ENCODE measurements at places on chromosomes 16 and 17. TPM values are rescaled to one million over a fixed set of nuclear protein-coding genes. Genes with fewer than 3 reads are reported as not detected.

DNA sequence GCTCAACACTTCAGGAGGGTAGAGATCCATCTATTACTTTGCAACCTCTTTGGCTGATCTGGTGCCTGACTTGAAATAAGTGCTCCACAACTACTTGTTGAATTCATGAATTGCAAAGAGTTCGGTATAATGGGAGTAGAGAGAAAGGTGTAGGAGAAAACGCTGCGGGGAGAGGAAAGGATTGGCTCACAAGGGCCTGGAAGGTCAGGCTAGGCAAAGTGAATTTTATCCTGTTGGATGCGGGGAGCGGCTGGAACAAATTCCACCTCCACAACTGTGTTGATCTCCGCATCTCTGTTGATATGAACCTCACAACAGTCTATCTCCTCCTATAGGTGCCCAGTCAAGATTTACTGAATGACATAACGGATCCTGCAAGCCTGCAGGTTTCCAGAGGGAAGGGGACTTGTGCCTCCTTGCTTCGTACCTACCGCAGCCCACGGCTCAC, 684 bp downstream of the SLX4 start:
- DNase-seq, result no peak

DNA sequence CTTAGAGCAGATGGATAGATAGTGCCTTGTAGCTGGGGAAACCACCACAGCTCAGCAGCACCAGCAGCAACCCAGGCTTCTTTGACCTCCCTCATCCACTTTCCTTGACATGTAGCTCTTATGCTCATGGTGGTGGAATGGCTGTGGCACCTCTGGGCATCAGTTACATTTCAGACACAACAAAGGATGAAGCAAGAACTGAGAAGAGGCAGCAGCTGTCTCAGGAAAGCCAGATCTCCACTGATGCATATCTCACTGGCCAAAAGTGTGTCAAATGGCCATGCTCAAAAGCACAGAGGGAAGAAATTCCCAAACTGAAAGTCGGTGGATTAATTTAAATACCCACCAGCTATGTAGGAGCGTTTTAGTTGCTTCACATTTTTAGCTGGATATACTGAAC, 671.4 kb upstream of the SALL1 start:
- DNase-seq, result no peak

DNA sequence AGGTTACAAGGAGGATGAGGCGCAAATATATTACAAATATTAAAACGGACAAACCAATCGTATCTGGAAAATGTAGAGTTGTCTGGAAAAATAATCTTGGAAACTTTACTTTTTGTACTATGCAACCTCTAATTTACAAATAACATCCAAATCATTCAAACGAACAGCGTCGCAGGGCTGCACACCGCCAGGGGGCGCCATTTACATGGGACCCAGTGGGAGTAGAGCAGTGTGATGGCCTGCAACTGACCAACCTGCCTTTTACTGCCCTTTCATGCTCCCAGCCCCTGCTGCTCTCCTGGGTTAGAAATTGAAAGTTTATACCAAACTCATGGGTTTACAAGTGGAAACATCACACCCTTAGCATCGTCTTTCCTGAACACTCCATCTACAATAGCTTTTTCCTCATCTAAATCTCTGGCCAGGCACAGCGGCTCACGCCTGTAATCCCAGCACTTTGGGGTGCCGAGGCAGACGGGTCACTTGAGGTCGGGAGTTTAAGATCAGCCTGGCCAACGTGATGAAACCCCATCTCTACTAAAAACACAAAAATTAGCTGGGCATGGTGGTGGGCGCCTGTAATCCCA, 10.0 kb downstream of the PITPNC1 start:
- DNase-seq, result peak; percentile 77

DNA sequence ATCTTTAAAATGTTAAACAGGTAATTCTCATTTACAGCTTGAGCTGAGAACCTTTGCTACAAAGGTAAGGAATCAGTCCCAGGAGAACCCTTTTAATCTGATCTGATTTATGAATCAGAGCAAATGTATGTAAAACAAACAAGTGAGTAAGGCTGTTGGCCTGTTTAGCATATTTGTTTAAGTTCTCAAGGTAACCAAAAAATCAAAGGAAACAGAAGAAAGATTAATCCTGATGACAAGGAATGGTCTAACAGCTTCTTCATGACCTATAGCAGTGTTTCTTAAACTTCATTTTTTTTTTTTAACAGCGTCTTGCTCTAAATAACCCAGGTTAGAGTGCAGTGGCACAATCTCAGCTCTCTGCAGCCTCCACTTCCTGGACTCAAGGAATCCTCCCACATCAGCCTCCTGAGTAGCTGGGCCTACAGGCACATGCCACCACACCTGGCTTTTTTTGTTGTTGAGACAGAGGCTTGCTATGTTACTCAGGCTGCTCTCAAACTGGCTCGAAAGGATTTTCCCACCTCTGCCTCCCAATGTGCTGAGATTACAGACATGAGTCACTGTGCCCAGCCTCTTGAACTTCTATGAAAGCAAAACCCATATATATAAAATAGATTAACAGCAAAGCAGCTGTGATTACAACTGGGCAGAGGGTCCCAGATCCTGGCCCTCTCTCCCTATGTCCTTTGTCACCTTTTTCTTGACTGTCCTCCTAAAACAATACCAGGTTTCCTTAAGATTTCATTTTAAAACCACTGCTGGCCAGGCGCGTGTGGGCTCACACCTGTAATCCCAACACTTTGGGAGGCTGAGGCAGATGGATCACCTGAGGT, 5.1 kb upstream of the JPT1 start:
- DNase-seq, result no peak

DNA sequence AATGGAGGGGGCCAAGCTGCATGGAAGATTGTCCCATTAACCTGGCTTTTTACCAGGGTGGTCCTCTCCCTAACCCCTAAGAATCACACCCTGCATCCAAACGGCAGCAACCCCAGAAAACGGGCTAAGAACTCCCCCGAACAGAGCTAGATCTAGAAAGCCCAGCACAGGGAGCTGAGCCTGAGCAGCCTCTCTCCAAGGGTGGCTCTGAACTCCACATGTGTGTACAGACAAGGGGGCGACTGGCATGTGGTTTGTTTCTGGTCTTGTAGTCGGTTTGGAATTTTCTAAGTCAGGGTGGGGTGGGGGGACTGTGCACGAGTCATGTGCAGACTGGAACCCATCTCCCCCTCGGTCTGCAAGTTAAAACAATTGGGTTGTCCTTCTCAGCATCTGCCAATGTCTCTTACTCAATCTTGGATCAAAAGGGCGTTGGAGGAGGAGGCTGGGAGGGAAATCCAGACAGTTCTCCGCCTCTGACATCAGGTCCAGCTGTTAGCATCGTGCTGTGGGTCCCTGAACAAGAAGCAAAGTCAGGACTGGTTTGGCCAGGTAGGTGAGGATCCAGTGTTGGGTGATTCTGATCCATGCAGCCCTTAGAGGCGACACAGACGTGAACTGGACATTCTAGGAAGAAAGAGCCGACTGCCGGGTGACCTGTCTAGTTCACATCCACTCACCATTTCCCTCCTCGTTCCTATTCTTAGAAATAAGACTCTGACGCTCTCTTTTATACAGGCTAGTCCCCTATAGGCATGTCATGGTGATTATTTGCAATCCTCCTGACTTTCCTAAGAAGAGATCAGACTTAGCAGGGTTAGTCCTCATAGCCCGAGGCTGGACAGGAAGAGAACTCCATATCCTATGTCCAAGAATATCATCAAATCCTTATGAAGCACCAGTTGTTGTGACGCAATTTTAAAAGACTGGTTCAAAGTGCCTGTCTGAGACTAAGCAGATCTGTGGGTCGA, 381.8 kb downstream of the SOX9 start:
- DNase-seq, result no peak

- no peak for DNase-seq
Measured at GRCh38 chr17:67078292-67078691, 33.9 kb downstream of the CACNG1 start.

DNA sequence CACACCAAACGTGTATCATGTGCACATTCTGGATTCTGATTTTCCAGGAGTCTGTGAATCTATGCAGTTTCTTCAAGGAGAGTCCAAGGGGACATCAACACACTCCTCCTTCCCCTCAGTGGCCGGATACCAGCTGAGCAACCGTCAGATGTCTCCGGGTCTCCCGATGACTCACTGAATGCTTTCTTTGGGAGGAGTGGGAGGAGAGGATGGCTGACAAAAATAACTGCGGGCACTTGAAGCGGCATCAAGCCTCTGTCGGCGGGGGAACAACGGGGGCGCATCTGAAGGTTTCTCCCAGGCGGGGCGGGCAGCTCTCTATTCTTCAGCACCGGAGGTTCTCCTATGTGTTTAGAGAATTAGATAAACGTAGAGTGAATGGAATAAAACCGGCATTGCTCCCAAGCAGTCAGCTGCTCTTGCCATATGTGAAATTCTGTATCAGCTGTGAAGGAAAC, 24.6 kb upstream of the LRRC75A start:
- DNase-seq, result no peak

DNA sequence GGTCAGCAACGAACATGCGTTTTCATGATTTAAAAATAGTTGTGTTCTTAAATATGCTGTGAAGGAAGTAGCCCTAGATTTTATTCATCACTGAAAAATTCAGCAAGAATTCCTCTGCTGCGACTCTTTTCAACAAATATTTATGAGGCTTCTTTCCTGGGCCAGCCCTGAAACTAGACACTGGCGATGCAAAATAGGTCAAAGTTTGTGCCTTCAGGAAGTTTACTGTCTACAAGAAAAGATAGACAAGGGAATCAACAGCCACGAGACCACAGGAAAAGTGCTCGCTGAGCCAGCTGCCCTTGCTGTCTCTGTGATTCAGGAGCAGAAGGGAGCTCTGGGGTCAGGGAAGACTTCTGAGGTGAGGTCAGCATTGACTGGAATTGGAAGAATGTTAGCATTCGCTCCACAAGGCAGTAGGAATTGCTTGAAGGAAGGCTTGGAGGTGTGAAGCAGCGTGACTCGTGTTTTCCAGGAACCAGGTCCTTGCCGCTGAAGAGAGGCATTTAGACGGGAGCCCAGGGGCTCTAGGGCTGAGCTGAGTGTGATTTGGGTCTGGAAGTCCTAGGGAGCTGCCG, 1.9 kb upstream of the RPL26 start:
- no peak for DNase-seq

- DNase-seq, result no peak
Measured at GRCh38 chr16:66381585-66382170, 15.2 kb downstream of the CDH5 start.

DNA sequence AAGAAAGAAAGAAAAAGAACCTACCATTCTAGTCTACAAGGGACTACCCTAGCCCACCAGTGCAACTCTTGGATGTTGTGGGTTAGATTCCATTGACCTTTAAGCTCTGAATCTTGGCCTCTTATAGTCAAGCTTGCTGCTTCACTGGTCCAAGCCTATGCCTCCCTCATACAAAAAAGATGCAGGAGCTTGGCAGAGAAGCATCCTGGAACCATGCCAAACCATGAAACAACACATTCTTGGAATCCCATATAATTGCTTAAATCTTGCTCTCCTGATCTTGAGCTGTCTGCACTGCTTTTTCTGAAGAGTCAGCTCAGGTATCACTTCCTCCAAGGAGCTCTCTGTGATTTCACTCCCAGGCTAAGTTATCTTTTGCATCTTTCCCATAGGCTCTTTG, 117.9 kb upstream of the GPR139 start:
- no peak for DNase-seq

DNA sequence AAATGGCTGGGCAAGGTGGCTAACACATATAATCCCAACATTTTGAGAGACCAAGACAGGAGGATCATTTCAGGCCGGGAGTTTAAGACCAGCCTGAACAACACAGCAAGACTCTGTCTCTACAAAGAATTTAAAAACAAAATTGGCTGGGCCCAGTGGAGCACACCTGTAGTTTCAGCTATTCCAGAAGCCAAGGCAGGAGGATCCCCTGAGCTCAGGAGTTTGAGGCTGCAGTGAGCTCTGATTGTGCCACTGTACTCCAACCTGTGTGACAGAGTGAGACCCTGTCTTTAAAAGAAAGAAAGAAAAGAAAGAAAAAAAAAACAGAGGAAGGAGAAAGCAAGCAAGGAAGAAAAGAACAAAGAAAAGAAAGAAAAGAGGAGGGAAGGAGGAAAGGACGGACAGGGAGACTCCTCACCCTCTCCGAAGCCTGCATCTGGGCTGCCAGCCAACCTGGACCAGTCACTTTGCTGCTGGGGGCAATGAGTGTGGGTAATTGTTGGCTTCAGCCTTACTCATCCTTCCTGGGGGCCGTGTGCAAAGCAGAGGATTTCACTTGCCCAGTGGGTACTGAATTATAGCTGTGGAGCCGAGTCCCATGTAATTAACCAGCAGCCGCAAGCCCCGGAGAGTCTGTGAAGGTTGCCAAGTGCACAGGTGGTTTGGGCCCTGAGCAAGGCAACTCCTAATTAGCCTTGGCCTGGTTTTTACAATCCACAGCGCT, 6.7 kb upstream of the MT4 start:
- DNase-seq, result no peak

DNA sequence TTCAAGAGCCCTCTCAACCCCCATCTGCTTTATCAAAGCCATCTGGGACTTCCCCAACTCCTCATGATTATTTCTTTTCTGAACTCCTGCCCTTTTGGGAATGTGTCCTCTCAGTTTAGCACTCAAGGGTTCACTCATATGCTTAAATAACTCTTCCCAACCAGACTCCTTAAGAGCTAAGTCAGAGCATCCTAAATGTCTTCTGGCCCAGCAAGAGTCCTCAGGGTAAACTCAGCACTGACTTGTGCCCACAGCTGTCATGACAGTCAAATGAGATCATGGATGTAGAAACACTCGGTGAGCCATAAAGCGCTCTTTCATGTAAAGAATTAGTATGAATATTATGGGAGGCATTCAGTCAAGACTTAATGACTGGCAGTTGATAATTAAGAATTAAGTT, 85.9 kb downstream of the TEX14 start:
- DNase-seq, result no peak

DNA sequence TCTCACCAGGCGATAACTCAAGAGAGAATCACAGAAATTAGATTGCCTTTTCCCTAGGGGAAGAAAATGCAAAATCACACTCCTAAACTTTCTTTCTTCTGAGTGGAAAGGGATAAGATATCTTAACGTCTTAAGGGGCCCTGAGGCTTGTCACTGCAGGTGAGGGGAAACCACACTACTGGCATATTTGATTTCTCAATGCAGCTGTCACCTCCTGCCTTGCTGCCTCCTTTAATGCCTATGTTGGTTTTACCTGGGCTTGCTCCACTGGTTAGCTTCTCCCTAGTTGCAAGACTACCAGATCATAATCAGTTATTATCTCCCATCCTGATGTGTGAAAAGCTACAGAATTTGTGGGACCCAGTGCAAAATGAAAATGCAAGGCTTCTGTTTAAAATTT, 4.5 kb upstream of the HERPUD1 start:
- DNase-seq, result no peak

- no peak for DNase-seq
Measured at GRCh38 chr16:63458846-63459245, 1422.6 kb upstream of the CDH8 start.

The CD68 gene
- total RNA-seq, result 26.7 TPM

The ARHGAP23 gene
- total RNA-seq, result not detected

The TBC1D16 gene
- 1.2 TPM for total RNA-seq

The UNC13D gene
- total RNA-seq, result 212 TPM

The HS3ST3A1 gene
- not detected for total RNA-seq

The KRTAP9-4 gene
- total RNA-seq, result not detected

The STXBP4 gene
- 9.4 TPM for total RNA-seq

The CACNG5 gene
- not detected for total RNA-seq

The TOX3 gene
- total RNA-seq, result not detected

All from activated CD8-positive, alpha-beta memory T cell treated with anti-CD3 and anti-CD28 coated beads, Interleukin-2, amount 10 ng/mL, durations not matched to agents 7 days and 5 days (primary cell).